Fibroblast of skin of left quadriceps (primary cell): ENCODE measurements at places on chromosomes 7 and 10.

- peak; percentile 52 for DNase-seq
These were observed 8.2 kb upstream of the CLDN4 start for GRCh38 chr7:73822319-73823173.

DNA sequence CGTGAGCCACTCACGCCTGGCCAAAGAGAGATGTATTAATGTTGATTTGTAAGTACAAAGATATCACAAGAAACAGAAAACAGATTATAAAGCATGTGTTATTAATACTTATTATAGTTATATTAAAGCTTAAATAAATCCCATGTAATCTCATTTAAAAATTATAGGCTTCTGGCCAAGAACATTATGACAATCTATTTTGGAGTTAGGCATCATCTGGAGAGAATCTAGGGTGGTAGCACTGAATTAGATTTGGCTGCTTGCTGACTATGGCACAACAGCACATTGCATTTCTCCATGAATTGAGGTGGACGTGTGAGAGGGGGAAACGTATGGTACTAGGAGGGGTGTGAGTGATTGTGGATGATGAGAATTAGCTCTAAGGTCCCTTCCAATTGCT is 16.8 kb upstream of the SLC16A12 start:
- DNase-seq = no peak

DNA sequence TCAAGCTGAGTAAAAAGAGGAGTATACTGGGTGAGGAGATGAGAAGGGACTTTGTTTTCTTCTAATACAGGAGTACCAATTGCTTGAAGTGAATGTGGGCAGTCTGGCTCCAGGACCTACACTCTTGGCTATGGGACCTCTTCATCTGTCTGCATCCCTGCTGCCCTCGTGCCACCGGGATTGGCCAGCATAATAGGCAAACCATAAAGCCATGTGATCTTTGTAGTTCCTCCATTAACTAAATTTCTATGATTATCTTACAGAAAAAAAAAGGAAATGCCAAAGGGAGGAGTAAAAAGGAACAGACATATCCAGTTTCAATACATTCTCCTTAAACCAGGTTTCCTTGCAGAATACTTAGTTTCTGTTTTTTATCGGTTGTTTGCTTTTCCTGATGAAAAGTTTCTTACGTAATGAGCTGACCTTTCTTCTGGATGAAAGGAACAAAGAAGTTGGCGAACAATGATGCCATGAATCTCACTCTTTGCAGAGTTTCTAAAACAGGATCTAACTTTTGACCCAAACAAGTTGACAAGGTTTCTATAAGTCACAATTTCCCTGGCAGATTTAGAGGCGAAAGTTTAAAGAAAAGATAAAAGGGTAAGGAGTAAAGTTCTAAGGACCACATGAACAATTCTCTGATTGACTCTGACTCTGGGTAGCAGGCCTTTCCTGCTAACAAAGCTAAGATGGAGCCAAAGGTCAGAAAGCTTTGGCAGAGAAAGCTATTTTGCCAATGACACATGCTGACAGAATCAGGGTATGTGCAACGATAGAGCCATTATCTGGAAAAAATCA is 54.1 kb downstream of the LAMB1 start:
- DNase-seq = peak; percentile 54

DNA sequence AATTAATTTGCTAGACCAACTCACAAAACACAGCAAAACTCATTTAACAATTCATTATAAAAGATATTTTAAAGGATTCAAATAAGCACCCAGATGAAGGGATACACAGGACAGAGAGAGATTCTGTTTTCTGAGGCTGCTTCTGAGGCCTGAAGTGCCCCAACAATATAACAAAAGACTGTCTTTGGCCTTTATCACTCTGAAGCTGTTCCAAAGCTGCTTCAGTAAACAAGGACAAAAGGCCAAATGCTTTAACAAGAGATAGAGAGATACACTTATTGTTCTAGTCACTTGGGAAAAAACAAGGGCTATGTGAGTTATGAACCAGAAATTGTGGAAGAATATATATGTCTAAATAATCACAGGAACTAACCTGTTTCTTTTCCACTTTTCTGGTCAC is 223.7 kb downstream of the CXCL12 start:
- DNase-seq = no peak

DNA sequence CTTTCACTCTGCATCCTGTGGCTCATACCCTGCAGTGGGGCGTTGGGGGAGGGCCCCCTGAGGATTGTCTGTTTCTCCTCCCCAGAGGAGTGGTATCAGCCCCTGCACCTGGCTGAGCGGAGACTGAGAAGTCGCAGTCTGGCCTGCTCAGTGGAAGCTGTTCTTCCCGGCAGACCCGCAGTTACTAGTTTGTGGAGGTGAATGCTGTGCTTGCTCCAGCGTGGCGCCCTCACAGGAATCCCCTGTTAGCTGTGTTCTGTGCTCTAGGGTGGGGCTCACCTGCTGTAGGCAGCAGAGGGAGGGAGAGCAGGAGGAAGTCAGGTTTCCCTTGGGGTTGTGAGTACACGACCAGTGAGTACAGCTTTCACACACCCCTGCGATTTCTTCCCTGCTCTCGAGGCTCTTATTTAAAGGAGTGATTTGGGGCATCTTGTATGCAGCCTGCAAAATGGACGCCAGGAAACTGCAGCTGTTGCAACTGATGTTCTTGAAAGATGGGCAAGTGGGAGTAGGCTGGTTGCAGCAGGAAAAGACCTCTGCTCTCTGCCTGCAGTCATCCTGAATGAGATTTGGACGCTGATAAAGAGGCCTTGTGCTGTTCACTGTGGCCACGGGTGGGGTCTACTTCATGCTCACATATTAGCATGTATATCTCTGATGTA is 66.4 kb downstream of the HK1 start:
- DNase-seq = no peak

GRCh38 chr7:92135052-92135889 is 994 bp upstream of the CYP51A1 start:
- DNase-seq = no peak

GRCh38 chr10:96565774-96566173 is 21.0 kb downstream of the TM9SF3 start:
- DNase-seq = no peak

DNA sequence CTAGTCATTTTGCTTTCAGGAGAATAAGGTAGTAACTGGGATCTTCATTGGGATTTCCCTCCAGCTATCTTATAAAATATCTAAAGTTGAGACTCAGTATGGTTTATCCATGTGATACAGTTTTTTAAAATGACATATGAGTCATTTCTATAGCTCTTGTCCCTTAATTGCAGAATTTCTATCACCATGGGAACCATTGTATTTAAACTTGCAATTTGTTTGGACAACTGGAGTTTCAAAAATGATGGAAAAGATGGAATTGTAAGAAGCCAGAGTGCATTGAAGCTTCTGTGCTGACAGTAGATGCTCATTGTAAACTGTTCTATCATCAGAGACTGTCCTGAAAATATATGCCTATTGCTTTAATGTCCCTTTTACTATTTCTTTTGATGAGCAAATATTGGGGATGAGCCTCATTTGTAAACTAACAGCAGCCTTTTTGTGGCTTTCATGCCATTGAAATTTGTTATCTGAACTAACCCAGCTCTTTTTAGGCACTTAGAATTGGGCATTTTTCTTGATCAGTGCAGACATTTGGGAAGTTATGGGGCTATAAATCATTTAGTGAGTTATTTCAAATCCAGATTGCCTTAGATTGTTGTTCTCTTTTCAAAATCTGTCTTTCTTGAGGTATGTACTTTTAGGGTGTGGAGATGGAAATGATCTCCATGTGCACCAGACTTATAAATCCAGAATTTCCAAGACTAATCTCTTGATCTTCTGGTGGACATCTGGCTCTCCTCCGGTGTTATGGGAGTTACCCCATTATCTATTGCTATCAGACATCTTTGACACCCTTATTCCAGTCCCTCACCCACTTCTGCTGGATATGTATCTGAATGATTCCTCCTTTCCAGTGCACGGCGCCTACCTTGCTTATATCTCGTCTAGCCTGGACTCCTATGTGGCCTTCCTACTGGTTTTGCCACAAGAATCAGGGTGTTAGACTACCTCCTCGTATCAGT is 159.0 kb downstream of the SND1 start:
- DNase-seq = no peak

DNA sequence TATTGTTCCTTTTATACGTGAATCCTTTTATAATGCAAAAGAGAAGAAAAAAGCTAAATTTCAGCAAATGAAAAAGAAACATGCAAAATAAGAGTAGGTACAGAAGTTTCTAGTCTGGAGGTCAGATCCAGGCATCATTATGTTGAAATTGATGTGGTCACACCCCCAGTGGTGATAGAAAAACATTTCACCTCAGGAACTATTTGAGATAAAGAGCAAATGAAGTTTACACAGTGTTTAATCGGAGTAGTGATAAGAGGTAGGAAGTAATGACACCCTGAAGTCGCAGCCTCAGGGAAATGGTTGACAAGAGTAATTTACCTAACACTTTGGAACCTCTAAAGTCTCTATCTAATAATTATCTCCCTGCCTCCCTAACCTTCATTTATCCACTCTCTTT is 536.0 kb upstream of the STEAP1 start:
- DNase-seq = no peak

DNA sequence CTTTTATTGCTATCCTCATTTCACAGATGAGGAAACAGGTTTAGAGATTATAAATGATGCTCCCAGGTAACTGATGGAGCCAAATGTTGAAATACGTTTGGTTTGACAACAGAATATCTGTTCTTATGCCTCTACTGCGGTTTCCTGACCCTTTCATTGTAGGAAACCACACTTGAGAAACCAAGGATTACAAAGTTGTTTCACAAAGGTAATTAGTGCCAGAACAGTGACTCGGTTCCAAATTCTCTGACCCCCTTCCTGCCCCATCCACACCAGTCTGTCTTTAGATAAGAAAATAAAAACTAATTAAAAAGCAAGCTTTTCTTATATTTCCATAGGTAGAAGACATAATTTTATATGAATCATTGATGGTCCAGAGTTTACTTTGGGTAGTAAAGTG is 393.7 kb upstream of the MBL2 start:
- DNase-seq = no peak

DNA sequence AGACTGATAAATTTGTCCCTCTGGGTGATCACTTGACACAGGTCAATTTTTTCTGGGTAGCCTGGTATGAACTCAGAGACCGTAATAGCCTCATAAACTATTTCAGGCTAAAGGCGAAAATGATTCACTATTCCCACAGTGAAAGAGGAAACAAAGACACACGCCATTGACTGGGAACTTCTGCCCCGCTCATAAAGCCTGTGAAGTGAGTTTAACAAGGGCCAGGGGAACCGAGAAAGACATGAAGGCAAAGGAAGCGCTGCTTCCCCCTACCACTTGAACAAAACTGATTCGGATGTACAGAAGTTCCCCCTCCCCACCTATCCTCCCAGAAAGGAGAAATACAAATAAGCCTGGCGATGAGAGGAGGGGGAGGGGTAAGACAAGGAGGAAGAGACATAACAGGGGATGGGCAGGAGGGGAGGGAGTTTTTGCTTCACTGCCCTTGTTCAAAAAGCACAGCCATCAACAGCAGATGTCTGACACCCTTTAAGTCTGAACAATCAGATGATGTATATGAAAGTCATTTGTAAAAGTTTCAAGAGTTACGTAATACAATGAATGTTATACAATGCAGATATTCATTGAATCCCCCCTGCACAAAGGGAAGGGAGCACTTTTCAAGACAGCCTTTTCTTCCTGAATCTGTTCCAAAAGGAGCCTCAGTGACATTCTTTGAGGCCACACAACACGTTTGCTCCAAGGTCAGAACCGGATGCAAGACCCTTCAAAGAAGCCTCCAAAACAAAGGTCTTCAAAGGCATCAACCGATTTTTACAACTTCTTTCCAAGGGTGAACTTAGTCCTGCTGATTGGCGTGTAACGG is 734 bp downstream of the ABCB4 start:
- DNase-seq = no peak

DNA sequence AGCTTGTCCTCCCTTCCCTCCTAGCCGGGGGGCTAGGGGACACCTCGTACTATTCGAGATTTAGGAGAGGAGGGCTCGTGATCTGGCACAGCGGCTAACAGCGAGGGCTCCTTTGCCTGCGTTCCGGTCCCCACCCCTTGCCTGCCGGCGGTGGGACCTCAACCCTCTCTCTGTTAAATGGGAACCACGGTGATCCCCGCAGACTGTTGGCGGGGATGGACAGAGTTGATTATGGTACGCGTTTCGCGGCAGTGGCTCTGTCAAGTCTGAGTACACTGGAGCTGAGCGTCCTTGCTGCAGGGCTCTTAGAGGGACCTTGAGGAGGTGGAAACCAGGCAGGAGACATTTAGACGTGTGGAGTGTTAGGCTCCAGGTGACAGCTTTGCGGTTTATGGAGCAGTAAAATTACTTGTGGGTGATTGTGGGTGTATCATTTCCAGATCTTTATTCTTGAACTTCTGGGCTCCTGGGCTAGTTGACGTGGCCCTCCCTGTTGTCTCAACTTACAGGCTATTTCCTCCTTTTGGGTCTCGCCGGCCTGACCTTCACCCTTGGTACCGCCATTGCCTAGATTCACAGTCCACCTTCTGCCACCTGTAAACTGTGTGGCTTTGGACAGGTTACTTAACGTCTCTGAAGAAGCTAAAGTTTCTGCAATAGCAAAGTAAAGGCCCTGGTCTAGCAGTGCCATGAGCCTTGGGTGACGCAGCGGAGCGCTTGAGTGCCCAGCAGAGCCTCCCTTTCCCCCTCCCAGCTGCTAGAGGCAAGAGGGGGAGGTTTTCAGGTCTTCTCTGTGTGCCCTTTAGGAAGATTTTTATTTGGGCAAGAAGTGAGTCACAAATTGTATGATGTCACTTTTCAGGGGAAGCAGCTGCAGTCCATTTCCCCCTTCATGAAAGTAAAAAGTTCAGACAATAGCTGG is 739 bp downstream of the CASP7 start:
- no peak for DNase-seq

DNA sequence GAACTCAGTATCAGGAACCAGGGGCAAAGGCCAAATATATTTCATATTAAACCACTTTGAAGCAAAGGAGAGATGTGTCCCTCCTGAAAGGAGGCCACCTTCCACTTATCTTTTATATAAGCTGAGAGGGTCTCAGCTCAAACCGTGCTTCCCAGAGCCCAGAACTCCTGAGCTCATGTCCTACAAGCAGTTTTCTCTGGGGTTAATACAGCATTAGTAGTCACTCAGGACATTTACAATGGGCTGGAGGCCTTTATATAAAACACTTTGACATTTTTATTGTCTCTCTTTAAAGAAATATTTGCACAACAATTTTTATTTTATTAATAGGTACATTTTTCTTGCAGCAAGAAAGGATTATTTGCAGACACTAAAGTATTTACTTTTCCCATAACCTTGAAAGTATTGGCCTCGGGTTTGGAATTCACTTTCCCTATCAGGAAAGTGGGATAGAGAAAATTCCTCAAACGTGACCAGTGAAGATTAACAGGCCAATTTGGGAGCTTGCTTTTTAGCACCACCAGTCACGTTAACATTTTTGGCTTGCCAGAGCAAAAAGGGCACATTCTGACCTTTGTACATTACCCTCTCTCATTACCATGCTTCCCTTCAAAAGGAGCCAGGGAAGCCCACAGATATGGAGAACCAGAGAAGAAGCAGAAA is 464.9 kb upstream of the NRP1 start:
- DNase-seq = no peak

- DNase-seq = no peak
These were observed 60.3 kb upstream of the FOXP2 start for GRCh38 chr7:114354306-114354705.

- no peak for DNase-seq
These were observed 134.3 kb downstream of the HTR7 start for GRCh38 chr10:90723416-90724068.
